Coronary artery (tissue), 2 donors: ENCODE measurements at places on chromosomes 1 and 21.
A peak's percentile ranks its signal among the peaks of the same experiment; 100 is the strongest.

DNA sequence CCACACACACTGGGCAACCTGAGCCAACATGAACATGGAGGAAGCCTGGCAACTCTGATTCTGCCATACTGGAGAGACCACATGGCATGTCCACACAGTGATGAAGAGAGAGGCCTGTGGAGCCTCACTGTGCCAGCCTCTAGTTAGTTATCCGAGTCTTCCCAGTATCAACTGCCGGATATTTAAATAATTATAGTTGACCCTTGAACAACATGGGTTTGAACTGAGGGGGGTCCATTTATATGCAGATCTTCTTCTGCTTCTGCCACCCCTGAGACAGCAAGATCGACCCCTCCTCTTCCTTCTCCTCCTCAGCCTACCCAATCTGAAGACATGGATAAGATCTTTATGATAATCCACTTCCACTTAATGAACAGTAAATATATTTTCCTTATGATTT, 27.8 kb downstream of the DDAH1 start:
- DNase-seq = no peak

- no peak for DNase-seq
Observed at GRCh38 chr1:202521886-202522285, 173.4 kb downstream of the PPP1R12B start.

GRCh38 chr1:54377040-54377691, 29.0 kb downstream of the SSBP3 start:
- no peak for DNase-seq

GRCh38 chr1:210662291-210663050, 333.8 kb downstream of the HHAT start:
- no peak for DNase-seq

- no peak for DNase-seq
Observed at GRCh38 chr1:102693345-102693744, 415.0 kb downstream of the COL11A1 start.

- DNase-seq = no peak
Observed at GRCh38 chr1:231727171-231727570, 100.6 kb downstream of the DISC1 start.

- no peak for DNase-seq
Observed at GRCh38 chr1:155064832-155065429, 1.4 kb downstream of the EFNA4 start.

DNA sequence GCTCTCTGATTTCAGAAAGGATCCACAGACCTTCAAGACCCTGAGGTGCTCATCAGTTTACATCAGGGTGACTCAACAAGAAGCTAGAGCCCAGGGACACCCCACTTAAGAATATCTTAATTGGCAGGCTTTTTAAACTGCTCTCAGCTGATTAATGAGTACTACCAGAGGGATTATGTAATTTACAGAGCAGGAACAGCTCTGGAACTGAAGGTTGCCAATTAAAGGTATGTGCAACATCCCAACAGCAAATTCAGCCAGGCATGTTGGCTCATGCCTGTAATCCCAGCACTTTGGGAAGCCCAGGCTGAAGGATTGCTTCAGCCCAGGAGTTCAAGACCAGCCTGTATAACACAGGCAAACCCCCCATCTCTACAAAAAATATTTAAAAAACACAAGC, 295.7 kb downstream of the SETD4 start:
- DNase-seq = no peak

DNA sequence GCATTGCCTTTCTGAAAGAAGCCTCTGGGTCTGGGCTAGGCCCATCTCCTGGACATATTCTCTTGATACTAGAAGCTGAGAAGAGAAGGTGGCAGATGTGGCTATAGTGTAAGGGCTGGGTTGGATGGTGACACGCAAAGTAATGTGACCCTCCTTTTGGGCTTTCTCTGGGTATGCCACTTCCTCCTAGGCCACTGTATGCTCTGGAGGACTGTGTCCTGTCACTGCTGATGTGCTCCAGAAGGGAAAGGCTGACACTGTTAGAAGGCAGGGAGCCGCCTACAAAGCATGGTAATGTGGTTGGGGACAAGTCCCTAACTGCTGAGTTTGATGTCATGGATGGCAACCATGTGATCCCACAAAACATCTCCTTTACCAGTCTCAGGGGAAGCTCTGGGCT, 112.1 kb downstream of the BCAR3 start:
- DNase-seq = no peak

DNA sequence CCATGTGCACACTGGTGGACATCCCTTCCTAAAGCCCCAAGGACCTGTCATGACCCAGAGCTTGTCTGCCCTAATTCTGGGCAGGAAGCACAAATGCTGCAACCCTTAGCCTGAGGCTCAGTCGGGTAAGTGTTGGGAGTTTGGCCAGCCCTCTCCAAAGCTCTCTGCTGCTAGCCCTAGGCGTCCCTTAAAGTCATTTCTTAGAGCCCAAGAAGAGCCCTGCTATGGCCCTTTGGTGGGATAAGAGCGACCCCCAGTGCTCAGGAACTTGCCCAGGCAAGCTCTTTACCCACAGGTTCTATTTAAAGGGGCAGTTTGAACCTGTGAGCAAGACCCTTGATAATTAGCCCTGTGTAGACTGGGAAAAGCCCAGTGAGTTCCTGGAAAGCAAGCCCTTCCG, 356.8 kb downstream of the RRAGC start:
- DNase-seq = no peak

DNA sequence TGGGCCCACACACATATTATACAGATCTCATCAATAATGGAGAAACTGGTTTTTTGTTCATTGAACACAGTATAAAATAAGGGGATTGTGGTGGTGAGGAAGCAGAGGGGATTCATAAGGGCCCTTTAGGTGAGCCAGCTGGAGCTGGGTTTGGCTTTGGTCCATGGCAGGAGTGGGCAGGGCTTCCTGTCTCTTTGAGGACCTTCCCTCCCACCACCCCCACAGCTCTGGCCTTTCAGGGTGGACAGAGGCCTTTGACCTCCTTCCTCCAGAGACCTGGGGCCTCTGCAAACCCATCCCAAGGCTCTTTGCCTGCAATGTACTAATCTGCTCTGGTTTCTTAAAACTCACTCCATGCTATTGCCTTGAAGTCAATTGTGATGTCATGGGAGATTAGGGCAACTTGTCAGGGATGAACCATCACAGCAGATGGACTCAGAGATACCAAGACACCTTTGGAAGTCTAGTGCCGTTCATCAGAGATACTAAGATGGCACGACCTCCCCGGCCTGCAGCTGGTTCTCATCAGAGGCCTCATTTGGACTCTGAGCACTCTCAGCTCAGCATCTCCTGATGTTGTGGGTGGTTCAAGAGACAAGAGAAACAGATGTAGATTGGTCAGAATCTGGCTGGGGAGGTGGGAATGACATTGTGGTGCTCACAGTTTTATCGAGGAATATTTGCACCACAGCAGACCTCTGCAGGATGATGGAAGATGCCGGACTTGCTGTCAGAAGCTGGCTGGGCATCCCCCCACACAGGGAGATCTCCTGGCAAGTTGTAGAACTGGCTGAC, 37.9 kb downstream of the LHX4 start:
- DNase-seq = peak; percentile 53

DNA sequence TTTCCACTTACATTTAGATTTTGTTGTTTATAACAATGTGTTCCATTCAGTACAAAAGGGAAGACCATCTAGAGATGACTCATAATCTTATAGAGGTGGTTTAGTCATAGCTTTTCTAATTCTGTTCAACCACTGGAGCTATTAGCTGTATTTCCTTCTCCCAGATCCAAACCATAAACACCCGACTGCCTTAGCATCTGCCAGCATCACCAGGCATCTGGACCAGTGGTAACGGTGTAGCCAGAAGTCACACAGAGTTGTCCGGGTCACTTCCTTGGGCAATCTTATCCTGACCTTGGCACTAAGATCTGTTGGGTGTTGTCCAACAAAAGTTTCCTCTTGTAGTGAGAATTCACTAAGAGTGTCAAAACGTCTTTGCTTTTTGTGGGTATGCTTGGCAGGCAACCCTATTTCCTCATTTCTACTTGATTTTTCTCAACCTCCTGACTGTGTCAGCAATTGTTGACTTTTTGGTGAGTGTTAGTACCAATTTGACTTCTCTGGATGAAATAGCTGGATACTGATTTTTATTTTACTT, 372.1 kb upstream of the B3GALT2 start:
- no peak for DNase-seq

GRCh38 chr1:56092684-56093570, 486.4 kb downstream of the PLPP3 start:
- DNase-seq = no peak

DNA sequence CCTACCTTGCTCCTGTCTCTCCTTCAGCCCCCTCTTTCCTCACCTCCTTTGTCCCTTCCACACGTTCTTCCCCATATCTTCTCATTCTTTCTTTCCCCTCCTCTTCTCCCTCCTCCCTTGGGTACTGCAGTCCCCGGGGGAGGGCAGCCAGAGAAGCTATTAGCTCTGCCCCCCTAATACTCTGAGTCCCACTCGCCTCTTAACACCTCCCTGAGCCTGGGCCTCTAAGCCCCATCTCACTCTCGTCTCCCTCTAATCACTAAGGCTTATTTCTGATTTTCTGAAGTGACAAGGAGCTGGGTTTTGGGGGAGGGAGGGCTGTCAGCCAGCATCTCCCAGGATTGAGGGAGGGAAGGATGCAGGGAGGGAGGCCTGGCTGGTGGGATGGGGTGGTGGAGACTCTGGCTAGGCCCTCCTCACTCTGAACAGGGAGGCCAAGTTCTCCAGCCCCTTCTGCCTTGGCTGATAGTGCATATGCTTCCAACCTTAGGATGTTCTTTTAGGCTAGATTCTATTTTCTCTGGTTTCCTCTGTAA, 25.6 kb upstream of the DMBX1 start:
- DNase-seq = no peak

DNA sequence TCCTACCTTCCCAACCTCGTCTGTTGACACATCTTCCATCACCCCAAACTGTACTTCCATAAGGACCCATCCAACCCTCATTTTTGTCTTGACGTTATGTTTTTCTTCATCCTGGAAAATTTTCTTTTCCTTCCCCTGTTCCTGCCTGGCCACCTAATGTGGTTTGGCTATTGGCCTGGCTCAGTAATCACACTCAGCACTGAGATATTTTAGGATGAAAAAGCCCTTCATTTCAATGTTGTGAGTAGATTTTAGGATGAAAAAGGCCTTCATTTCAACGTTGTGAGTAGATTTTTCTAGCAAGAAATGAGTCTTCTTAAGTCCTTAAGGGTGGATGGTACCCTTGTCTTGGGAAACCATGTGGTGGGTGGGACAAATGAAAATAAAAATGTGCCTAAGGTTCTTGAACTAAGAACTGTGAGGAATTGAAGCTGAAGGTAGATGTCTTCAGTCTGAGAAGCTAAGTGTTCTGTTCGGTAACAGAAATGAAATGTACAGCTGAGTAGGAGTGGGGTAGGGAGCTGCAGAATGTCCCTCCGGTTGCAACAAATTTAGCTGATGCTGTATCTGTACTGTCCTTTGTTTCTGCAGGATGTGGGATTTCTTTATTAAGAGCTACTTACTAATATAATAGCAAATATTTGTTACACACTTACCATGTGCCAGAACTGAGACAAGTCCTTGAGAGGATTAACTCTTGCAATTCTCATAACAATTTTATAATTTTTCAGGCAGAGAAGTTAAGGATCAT, 36.1 kb downstream of the DNTTIP2 start:
- no peak for DNase-seq

GRCh38 chr1:212139526-212140135, 104.1 kb downstream of the DTL start:
- DNase-seq = no peak

- no peak for DNase-seq
Observed at GRCh38 chr1:198679535-198680173, 40.8 kb downstream of the PTPRC start.

GRCh38 chr1:193185901-193186731, at the start of gene B3GALT2:
Gene B3GALT2, minus strand, starts transcription at chr1:193186613. Its CDS starts 5,051 bp downstream, at chr1:193181562.
- DNase-seq = no peak

GRCh38 chr1:118323246-118323645, 138.2 kb upstream of the SPAG17 start:
- no peak for DNase-seq

- no peak for DNase-seq
Observed at GRCh38 chr1:64493831-64494230, 23.9 kb downstream of the CACHD1 start.

DNA sequence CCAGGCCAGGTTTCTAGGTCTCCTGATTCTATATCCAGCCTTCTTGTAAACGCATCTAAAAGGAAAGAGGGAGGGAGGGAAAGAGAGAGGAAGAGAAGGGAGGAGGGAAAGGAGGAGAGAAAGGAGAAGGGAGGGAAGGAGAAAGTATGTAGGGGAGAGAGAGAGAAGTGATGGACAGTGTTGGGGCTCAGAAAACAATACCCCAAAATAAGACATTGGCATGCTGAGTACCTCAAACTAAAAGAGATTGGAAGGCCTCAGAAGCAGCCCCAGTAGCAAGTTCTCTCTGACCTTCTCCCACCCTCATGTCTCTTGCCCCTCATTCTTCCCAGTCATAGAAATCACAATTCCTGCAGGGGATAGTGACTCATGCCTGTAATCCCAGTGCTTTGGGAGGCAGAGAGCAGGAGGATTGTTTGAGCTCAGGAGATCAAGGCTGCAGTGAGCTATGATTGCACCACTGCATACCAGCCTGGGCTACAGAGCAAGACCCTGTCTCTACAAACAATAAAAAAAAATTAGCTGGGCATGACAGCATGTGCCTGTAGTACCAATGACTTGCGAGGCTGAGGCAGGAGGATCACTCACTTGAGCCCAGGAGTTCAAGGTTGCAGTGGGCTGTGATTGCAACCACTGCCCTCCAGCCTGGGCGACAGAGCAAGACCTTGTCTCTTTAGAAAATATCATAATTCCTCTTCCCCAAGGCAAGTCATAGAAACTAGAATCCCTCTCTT, 51.2 kb downstream of the DNTTIP2 start:
- DNase-seq = no peak

GRCh38 chr1:180112984-180113647, 41.6 kb upstream of the QSOX1 start:
- DNase-seq = no peak

- DNase-seq = no peak
Observed at GRCh38 chr21:41593760-41594138, 85.8 kb upstream of the TMPRSS2 start.

DNA sequence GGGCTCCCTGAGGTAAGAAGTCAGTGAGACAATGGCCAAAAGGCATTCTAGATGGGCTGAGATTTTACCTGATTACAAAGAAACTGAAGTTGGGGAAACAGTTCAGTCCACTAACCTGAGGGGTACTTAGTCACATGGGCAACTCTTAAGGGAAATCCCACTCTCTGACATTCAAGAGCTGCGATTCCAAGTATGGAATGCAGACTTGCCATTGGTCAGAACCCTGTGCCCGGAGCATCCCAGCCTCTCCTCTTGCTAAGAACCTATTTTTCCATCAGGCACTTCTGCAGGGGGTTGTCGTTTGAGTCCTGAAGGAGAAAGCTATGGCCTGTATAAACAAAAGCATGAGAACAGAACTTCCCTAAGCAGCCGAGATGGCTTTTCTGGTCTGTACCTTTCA, 434.9 kb upstream of the DAB1 start:
- no peak for DNase-seq

GRCh38 chr1:218874801-218875400, 298.8 kb upstream of the LYPLAL1 start:
- no peak for DNase-seq

DNA sequence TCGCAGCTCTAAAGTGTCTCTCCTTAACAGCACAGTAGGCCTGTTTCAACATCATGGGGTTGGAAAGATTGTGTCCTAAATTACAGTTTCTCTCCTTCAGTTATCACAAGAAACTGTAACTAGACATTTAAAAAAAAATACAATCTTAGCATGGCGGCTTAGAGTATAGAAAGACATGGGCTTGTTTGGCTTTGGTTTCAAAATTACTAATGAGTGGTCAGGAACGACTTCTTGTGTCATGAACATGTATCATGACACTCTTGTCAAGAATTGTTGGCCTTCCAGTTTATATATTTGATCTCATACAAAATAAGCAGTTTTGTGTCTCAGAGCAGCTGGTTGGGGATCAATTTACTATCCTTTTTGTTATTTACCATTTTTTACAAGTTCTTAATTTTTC, 2.1 kb downstream of the GJA8 start:
- DNase-seq = no peak
